ENCODE measurements at places on chromosomes 1 and 21. TPM values are rescaled to one million over a fixed set of nuclear protein-coding genes. Genes with fewer than 3 reads are reported as not detected.
A peak's percentile ranks its signal among the peaks of the same experiment; 100 is the strongest.

DNA sequence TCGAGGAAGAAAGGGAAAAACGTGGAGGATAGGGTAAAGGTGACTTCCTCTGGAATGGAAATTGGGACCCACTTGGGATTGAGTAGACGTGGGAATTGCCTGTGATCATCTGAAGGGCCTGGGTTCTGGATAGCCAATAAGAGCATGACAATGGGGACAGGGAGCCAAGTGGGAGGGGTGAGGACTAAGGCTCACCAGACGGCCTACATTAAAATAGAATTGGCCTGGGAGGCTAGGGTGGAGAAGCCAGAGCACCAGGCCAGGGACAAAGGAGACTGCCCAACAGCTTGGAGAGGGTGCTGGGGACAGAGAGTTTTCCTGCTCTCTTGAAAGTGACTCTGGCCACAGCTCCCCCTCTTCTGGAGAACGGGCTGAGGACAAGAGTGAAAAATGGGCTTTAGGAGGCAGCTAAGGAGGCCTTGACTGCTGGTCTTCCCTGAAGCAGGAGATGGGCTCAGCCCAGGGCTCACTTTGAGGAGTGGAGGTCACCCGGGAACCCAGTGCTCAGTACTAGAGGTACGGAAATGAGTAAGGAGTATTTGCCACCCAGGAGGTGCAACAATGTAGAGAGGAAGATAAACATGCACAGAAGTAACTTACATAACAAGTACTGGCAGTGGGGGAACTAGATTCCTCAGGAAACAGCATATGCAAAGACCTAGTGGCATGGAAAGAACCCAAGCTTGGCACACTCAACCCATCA, 18.8 kb downstream of the INKA2 start:
- no peak overlapping the region for H3K27ac ChIP-seq
- no peak overlapping the region for H3K4me3 ChIP-seq

DNA sequence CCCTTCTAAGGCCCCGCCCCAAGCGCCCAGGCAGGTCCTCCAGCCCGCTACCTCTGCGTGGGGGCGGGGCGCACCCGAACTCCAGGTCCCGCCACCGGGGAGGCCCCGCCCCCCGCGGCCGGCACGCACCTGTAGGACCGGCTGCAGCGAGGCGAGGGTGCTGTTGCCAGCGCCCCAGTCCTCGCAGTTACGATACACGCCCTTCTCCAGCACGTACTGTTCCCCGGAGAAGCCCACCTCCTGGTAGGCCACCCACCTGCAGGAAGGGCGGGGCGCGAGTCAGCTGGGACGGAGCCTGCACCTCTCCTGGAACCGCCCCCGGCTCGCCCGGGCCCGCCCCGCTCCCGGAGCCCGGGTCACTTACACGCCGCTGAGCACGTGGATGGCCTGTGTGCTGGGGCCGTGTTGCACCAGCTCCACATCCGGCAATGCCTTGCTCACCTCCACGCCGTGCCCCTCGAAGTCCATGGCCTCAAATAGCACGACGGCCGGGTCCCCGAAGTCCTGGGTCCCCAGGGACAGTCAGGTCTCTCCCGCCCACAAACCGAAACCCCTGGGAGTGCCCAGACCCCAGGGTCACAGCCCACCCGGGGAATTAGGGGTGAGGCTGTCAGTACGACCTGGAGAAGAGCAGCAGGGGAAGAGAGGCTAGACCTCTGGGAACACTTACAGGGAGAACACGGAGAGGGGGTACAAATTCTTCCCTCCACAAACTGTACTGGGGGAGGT, 17.3 kb downstream of the CRYBG2 start:
- H3K27me3 ChIP-seq: no peaks in the 10 kb centered on the region
- H3K27ac ChIP-seq: no peak overlapping the region
- DNase-seq: no peak

- DNase-seq: no peak
- H3K36me3 ChIP-seq: no peaks in the 10 kb centered on the region
- H3K27ac ChIP-seq: no peak overlapping the region
- peaks cover 22% of the 10 kb centered on the region for H3K4me1 ChIP-seq
- H3K4me3 ChIP-seq: no peak overlapping the region
- H3K27me3 ChIP-seq: no peaks in the 10 kb centered on the region
Measured at GRCh38 chr1:178688244-178688643, 36.8 kb upstream of the RALGPS2 start.

- no peak for DNase-seq
- no peaks in the 10 kb centered on the region for H3K27me3 ChIP-seq
- H3K4me3 ChIP-seq: no peak overlapping the region
Measured at GRCh38 chr1:84585803-84586202, 11.6 kb upstream of the CTBS start.

GRCh38 chr1:24692351-24692980, 49.4 kb downstream of the SRRM1 start:
- no peaks in the 10 kb centered on the region for H3K36me3 ChIP-seq
- no peak overlapping the region for H3K27ac ChIP-seq
- no peak for DNase-seq
- no peak overlapping the region for H3K4me3 ChIP-seq
- H3K27me3 ChIP-seq: no peaks in the 10 kb centered on the region
- H3K4me1 ChIP-seq: peaks cover 40% of the 10 kb centered on the region

The CD101 gene
- polyA plus RNA-seq: 0.05 TPM

- no peaks in the 10 kb centered on the region for H3K27me3 ChIP-seq
- H3K4me1 ChIP-seq: peaks cover 68% of the 10 kb centered on the region
- H3K36me3 ChIP-seq: peaks cover 29% of the 10 kb centered on the region
- H3K27ac ChIP-seq: peak overlapping the region; percentile 4
- no peak overlapping the region for H3K4me3 ChIP-seq
Measured at GRCh38 chr1:91851130-91852010, 34.6 kb downstream of the TGFBR3 start.

GRCh38 chr21:34126269-34126668, 52.9 kb downstream of the MRPS6 start:
- no peak overlapping the region for H3K27ac ChIP-seq
- no peaks in the 10 kb centered on the region for H3K27me3 ChIP-seq
- peaks cover 30% of the 10 kb centered on the region for H3K4me1 ChIP-seq
- H3K4me3 ChIP-seq: no peak overlapping the region
- H3K36me3 ChIP-seq: peaks cover 11% of the 10 kb centered on the region
- no peak for DNase-seq

GRCh38 chr1:8015809-8016165, 10.3 kb downstream of the ERRFI1 start:
- peak overlapping the region; percentile 60 for H3K27ac ChIP-seq
- no peaks in the 10 kb centered on the region for H3K27me3 ChIP-seq
- H3K36me3 ChIP-seq: peaks cover 58% of the 10 kb centered on the region
- DNase-seq: no peak

The FMOD gene
- polyA plus RNA-seq: 0.04 TPM

GRCh38 chr21:42237577-42237976, 18.6 kb downstream of the ABCG1 start:
- no peak overlapping the region for H3K27ac ChIP-seq
- H3K27me3 ChIP-seq: peaks cover 54% of the 10 kb centered on the region
- no peak overlapping the region for H3K4me3 ChIP-seq
- no peaks in the 10 kb centered on the region for H3K36me3 ChIP-seq

The APOBEC4 gene
- not detected for polyA plus RNA-seq

The SV2A gene
- polyA plus RNA-seq: 3.3 TPM

The KCNE2 gene
- 0.07 TPM for polyA plus RNA-seq

DNA sequence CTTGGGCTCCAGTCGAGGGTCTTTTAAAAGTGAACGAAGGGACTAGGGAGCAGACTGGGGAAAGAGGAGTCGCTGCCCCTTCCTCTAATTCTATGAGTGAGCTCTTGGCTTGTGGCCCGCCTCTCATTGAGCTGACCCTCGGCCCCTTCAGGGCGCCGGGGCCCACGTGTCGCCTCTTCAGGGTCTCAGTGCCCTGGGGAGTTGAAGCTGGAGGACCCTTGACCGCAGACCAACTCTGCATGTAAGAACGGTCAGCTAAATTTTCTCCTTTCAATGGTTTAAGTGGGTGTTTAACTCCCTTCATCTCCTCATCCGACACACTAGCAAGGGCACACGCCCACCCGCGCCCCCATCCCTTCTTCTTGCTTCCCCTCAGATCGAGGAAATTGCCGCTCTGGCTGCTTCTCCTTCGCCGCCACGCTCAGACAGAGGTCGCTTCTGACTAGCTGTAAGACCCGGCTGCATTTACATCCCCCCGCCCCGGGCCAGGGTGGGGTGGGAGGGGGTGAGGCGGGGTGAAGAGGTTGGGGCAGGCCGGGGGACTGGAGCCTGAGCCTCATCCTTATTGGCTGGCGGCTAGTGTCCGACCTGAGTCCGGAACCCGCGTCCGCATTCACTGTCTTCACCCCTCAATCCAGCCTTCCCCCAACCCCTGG, 10.9 kb downstream of the NR5A2 start:
- H3K36me3 ChIP-seq: no peaks in the 10 kb centered on the region
- no peak overlapping the region for H3K27ac ChIP-seq
- peaks cover 47% of the 10 kb centered on the region for H3K4me1 ChIP-seq
- no peak for DNase-seq

The RBM11 gene
- 0.26 TPM for polyA plus RNA-seq

DNA sequence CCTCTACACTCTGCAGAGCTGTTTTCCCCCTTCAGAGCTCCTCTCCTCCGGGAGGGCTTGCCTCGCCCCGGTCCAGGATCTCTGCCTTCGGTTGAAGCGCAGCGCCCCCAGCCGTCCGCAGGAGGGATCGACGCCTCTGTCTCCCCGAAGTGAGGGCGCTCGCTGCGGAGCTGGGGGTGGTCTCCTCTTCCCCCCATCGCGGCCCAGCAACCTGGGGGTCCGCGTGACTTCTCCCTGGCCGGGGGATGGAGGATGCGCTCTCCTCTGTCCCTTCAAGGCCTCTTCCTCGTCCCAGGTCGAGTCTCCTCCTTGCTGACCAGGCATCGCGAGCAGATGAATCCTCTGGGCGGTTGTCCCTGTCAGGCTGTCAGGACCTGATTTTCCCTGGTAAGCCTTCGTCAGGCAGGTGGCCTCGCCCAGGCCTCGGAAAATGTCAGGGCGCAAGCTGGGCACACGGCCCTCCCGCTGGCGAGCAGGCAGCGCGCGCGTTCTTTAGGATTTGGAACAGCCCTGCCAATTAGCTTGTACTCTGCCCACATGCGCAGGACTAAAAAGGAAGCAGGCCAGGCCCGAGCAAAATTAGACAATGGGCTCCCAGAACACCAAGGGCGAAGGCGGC, 90.5 kb downstream of the EDEM3 start:
- no peak overlapping the region for H3K27ac ChIP-seq
- no peak overlapping the region for H3K4me3 ChIP-seq
- no peaks in the 10 kb centered on the region for H3K36me3 ChIP-seq

- no peak overlapping the region for H3K27ac ChIP-seq
- H3K4me1 ChIP-seq: peaks cover 22% of the 10 kb centered on the region
- no peaks in the 10 kb centered on the region for H3K36me3 ChIP-seq
- H3K27me3 ChIP-seq: peaks cover 48% of the 10 kb centered on the region
- no peak for DNase-seq
- no peak overlapping the region for H3K4me3 ChIP-seq
Measured at GRCh38 chr1:156508955-156509234, 8.3 kb upstream of the MEF2D start.

- H3K4me3 ChIP-seq: no peak overlapping the region
- no peak for DNase-seq
- H3K36me3 ChIP-seq: peaks cover 7% of the 10 kb centered on the region
- H3K27ac ChIP-seq: no peak overlapping the region
- H3K4me1 ChIP-seq: no peaks in the 10 kb centered on the region
Measured at GRCh38 chr1:50458507-50458906, 35.3 kb upstream of the DMRTA2 start.

The KRTAP22-1 gene
- polyA plus RNA-seq: not detected

DNA sequence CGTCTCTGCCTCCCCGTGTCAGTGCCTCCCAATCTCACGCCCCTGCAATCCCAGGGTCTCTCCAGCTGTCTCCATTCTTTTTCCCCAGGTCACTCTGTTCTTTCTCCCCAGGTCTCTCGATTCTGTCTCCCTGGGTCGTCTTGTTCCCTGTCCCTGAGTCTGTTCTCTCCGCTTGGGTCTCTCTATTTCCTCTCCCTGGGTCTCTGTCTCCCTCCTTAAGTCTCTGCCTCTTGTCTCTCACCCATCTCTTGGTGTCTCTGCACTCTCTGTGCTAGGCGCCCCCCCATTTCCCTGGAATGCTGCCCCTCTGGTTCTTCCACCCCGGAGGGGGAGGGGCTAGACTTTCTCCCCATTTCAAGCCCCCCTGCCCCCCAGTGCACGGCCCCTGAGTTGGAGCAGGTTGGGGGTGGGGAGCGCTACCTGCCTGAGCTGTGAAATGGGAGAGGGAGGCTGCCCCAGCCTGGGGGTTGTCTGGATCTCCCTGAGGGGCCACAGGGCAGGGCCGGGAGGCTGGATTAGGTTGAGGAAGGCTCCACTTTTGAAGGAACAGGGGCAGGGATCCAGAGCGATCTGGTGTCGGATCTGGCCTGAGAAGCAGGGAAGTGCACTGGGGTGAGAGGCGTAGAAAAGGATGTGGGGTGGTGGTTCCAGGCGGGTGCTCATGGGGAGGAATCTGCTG, 1.4 kb downstream of the PTPRF start:
- peaks cover 65% of the 10 kb centered on the region for H3K4me1 ChIP-seq
- no peaks in the 10 kb centered on the region for H3K27me3 ChIP-seq
- no peaks in the 10 kb centered on the region for H3K36me3 ChIP-seq
- peak overlapping the region; percentile 64 for H3K4me3 ChIP-seq

The MMP23B gene
- 0.61 TPM for polyA plus RNA-seq

DNA sequence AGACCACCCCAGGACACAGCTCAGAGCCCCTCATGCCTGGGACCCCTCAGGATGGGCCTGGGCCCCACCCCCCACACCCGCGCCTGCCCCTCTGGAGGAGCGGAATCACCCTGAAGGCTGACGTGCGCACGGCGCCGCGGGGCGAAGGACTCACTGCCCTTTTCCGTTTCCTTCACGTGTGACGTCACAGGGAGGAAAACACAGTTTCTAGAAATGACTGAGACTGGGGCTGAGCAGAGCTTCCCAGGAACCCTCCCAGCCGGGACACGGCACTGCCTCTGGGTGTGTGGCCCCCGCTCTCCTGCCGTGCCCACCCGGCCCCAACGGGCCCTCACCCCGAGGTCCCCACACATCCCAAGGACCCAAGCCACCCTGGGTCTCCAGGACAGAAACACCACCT, 5.4 kb upstream of the TNFRSF4 start:
- peaks cover 27% of the 10 kb centered on the region for H3K36me3 ChIP-seq
- no peaks in the 10 kb centered on the region for H3K4me1 ChIP-seq
- no peak for DNase-seq
- H3K27ac ChIP-seq: no peak overlapping the region
- H3K27me3 ChIP-seq: no peaks in the 10 kb centered on the region
- no peak overlapping the region for H3K4me3 ChIP-seq

DNA sequence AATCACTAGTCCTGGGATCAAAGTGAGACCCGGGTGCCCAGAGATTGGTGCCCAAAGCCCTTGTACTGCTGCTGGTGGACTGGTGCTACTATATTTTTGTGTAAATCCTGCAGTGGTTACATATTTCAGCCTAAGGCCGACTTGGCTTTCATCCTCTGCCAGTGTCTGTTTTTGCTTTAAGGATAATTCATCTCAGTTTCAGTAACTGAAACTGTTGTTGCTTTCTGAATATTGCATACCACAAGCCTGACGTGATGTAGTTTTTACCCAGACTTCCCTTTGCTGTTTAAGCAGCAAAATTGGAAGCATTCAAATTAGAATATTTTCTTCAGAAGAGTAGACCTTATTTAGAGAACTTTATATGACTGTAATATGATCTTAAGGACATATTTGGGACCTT, 341.8 kb downstream of the RYR2 start:
- no peak overlapping the region for H3K4me3 ChIP-seq
- no peaks in the 10 kb centered on the region for H3K36me3 ChIP-seq
- no peaks in the 10 kb centered on the region for H3K27me3 ChIP-seq
- no peak overlapping the region for H3K27ac ChIP-seq
- no peaks in the 10 kb centered on the region for H3K4me1 ChIP-seq

The CHI3L2 gene
- 0.46 TPM for polyA plus RNA-seq

The RGS7 gene
- not detected for polyA plus RNA-seq

GRCh38 chr1:3945222-3945621, 45.1 kb upstream of the C1orf174 start:
- no peak overlapping the region for H3K27ac ChIP-seq
- peaks cover 61% of the 10 kb centered on the region for H3K27me3 ChIP-seq
- H3K4me3 ChIP-seq: no peak overlapping the region
- no peaks in the 10 kb centered on the region for H3K36me3 ChIP-seq

Measured in HepG2 (cell line).